Central memory CD4-positive, alpha-beta T cell (primary cell): ENCODE measurements at places on chromosomes 4 and X.

DNA sequence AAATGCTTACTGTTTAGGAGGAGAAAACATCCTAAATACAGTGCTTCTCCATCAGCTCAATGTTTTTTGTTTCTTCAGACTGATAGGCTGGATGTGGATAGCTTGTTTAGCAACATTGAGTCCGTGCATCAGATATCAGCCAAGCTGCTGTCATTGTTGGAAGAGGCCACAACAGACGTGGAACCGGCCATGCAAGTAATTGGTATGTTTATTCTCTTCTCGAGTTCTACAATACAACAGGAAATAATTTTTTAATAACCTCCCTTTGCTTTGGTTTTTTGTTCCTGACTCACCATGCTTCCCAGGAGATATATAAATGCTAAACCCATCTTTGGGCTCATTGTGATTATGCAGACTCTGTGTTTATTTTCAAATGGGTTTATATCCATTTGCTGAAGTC, 60.9 kb downstream of the ARHGEF38 start:
- no peak for DNase-seq

DNA sequence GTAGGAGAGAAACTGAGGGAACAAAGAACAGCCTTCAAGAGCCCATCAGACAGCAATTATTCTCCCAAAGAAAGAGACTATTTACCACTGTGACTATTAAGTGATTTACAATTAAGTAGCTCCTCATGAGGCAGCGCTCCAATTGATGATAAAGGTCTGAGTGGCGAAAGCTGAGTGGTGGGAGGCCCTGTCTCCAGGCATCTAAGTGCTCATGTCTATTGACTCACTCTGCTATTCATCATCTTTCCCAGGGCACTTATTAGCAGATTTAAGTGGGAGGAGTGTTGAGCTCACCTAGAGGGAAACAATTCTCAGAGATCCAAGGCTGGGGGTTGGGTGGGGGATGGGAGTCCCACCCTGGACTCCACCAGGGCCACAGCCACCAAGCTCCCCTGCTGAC, 23.3 kb downstream of the AMER1 start:
- DNase-seq, result no peak

- no peak for DNase-seq
These were observed 215.9 kb upstream of the MBNL3 start for GRCh38 chrX:132704769-132705168.

- DNase-seq, result peak; percentile 65
These were observed 8.3 kb upstream of the DAPP1 start for GRCh38 chr4:99808260-99808857.

DNA sequence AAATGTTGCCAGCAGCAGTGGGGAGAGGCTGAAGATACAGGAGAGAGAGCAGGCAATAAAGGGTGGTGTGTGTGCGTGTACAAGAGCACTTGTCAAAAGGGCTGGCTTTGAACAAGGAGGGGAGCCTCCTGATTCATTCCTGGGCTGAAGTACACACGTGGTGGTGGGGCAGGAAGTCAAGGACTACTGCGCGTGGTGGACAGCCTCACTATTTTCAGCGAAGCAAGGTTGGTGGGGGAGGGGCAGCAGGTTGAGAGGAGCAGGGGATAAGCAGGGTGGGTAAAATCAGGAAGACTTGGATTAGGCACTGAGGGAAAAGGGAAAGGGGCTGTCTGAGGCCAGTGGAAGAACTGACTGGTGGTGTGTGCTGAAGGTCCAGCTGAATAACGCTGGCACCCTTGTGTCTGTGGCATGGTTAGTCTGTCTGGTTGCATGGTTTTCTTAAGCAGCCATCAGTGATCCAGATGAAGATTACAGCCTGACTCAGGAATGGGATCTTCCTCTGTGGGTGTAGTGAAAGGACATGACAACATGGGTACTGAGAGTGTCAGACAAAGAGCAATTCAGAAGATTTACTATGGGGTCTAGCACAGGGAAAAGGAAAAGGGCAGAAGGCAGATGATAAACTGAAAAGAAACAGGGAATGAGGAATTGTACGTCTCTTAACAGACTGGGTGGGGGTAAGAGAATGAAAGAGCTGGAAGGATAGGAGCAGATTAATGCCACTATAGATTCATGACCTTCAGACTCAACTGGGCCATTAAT, 149.8 kb downstream of the CHM start:
- no peak for DNase-seq

DNA sequence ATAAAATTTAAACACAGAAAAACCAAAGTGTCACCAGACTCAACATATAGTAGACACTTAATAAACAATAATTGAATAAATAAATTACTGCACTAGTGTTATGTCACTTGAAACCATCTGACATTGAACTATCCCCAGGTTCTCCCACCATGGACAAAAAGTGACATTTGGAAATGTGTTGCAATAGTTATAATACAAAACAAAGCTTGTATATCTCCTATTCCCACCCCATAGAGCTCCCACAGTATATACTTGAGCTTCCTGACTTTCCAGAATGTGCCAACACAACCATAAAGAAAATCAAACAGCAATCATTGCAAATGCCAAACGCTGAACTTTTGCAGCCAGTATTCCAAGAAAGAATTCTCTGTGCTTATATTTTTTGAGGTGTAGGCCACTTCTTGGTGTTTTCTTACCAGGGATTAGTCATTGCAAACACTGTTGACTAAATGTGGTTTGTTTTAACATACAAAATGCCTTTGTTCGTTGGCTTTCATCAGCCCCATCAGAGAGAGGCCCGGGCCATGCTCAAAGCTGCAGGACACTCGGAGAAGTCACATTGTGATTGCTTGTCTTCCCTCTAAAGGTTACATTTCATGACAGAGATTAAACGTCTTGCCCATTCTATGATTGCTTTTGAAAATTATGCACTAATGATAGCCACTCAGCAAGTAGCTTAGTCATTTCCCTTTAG, 33.8 kb downstream of the PPARGC1A start:
- no peak for DNase-seq

DNA sequence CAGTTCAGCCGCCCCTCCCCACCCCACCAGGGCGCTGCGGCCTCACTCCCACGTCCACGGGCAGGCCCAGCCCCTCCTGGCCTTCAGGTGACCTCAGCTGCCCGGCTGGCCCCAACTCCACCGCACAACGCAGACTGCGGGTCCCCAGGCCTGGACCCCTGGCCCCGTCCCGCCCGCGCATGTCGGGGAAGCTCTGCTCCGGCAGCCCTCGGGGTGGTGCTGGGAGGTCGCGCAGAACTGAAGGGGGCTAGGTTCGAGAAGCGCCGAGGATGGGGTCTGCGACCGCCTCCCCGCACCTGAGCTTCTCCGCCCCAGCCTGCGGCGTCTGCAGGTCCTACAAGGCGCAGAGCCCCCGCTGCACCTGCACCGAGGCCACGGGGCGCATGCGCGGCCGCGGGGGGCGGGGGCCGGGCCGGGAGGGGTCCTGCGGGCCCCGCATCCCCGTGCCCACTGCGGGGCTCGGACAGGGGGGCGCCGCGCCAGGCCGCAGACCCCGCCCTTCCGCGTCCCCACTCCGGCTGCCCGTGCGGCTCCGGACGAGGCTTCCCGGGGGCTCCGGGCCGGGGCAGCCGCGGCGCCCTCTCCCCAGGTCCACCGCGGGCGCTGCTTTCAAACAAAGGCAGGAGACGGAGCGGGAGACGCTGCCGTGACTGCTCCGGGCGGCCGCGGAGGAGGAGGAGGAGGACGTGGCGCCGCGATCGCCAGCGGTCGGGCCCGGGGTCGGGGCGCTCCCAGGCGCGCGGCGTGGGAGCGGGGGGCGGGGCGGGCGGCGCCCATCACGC, 672 bp upstream of the NAT8L start:
- no peak for DNase-seq

DNA sequence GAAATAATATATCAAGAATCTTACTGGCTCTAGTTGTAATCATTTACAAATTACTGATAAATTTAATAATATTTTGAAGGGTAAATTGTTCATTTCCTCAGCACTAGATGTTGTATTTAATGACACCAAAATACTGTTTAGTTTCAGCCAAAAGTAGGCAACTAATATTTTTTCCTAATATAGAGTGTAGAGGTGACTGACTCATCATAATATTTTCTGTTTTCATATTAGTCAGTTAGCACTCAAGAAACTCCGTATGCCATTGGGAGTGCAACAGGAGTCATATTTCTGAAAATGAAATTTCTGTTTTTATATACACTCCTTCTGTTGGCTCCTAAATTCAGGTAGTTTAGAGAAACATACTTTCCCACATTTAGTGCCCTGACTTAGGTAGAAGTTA, 36.6 kb upstream of the PTPN13 start:
- no peak for DNase-seq

- no peak for DNase-seq
These were observed 903.4 kb downstream of the TECRL start for GRCh38 chr4:63505714-63506460.

GRCh38 chrX:124994404-124994803, 325.3 kb upstream of the TEX13C start:
- DNase-seq, result no peak

GRCh38 chrX:153948847-153949805, 4.7 kb upstream of the RENBP start:
- DNase-seq, result no peak

- no peak for DNase-seq
These were observed 48.8 kb downstream of the PTCHD1 start for GRCh38 chrX:23383411-23383810.

DNA sequence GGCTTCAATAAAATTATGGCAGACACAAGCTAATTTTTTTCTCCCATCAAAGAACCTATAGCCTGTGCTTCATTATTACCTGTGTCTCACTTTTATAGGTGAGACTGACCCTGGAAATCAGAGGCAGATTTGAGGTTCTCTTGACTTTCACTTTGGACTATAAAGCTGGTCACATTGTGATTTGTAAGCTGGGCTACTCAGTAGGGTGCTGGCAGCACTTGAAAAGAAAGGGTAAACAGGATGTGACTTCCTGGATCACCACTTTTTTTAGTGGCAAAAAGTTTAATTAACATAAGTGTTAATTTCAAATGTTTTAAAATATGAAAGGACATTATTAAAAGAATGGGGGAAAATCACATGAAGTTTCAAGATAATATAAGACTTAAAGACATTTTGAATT, 50.6 kb upstream of the GATB start:
- no peak for DNase-seq

- DNase-seq, result no peak
These were observed 157.3 kb downstream of the GBA3 start for GRCh38 chr4:22850055-22850454.

GRCh38 chrX:48909703-48910294, 1.6 kb downstream of the SLC35A2 start:
- DNase-seq, result no peak

DNA sequence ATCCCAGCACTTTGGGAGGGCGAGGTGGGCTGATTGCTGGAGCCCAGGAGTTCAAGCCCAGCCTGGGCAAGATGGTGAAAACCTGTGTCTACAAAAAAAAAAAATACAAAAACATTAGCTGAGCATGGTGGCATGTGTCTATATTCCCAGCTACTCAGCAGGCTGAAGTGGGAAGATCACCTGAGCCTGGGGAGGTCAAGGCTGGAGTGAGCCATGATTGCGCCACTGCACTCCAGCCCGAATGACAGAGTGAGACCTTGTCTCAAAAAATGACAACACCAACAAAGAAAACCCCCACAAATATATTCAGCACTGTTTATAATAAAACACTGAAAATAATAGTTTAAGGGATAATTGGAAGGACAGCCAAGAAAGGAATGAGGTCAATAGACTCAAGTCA, 3.6 kb upstream of the ELOVL6 start:
- no peak for DNase-seq

DNA sequence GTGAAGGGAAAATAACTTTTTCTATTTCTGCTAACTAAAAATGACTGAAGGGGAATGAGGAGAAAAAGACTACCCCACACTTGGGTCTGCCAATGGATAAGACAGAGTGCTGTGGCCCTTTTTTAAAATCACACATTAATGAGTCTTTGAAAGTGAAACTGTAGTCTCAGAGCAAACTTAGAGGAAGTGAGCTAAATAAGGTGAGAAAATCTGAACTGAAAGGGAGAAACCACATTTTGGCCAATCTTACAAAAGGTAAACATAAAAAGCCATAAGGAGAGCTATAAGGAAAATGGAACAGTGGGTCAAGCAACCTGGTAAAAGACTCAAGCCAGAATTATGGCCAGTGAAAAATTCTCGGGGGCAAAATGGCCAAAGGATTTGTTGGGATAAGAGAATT, 755.1 kb upstream of the IGFBP7 start:
- DNase-seq, result no peak

DNA sequence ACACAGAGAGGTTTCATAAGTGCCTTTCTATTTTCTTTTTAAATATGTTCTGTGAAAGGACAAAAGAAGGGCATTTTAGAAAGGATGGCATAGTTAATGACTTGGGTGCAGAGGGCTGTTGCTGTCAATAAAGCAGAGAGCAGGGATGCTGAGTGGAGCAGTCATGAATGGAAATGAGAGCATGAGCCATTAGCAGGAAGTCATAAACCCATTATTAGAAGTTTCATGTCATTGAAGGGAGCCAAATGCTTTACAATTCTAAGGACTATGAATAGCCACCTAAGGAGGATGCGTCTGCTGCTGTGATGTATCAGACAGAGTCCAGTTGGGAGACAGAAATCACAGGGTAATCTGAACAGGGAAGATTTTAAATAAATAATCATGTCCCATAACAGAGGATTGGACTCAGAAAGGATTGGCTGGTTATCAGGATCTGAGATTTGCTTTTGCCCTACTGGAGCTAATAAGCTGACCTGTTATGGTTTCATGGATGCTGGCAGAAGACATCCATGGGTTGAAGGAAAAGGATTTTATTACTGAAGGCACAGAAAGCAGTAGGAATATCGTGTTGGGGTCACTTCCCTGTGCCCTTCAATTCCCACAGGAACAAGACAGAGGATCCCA, 47.5 kb upstream of the WDR19 start:
- DNase-seq, result no peak

DNA sequence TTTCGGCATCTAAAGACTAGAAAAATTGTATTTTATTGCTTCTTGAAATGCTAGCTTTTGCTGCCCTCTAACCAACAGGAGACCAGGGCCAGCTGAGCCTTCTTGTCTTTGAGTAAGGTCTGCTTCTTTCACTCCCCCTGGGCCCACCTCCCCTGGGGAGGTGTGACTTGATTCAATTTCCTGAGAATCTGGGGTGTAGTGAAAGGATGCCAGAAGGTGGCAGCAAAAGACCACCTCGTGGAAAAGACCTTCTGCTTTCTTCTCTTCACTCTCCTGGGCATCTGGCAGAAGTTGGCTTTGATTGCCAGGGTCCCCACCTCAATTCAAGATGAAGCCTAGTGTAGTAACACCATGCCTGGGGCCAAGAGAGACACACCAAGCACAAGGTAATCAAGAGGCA, 96.5 kb upstream of the MAOA start:
- no peak for DNase-seq

DNA sequence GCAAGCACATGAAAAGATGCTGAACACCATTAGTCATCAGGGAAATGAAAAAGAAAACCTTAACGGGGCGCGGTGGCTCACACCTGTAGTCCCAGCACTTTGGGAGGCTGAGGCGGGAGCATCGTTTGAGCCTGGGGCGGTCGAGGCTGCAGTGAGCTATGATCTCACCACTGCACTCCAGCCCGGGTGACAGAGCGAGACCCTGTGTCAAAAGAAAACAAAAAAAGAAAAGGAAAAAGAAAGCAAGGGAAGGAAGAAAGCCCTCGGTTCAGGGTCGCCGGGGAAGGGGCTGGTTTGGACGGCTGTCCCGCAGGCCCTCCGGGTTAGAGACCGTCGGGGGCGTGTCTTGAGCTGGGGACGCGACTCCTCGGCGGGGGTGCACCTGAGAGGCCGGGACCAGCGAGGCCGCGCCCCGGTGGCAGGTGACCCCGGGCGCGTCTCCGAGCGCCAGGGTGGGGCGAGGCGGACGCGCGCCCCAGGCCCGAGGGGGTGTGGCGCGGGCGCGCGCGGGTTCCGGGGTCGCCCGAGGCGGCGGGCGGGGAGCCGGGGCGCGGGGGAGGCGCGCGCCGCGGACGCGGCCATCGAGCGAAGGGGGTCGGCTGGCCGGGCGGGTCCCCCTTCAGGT, 478 bp upstream of the PLXNA3 start:
- peak; percentile 67 for DNase-seq
